NCI-H1092 (cell line): ENCODE measurements at places on chromosomes 1 and 21.

DNA sequence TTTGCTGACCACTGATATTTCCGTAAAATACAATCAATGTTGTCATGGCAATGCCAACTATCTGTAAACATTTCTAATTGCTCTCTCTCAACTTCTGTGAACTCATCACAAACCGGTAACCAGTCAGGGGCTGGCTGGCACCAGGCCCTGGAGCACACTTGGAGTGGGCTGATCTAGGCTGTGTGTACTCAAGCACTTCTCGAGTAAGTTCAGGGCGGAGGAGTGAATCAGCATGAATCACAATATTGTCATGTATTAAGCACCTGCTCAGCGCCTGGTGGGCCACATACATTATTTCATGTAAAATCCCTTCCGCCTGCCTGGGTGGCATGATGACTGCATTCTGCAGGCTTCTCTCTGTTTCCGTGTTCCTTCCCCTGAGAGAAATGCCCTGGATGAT is 212.4 kb downstream of the FOXD2 start:
- peak; percentile 39 for DNase-seq

GRCh38 chr1:58768971-58769808 is 14.7 kb downstream of the JUN start:
- DNase-seq, result peak; percentile 43

- no peak for DNase-seq
These were observed 4.5 kb downstream of the TNFSF4 start for GRCh38 chr1:173202424-173203145.

GRCh38 chr1:172513479-172513878 is 19.5 kb upstream of the SUCO start:
- DNase-seq, result no peak

DNA sequence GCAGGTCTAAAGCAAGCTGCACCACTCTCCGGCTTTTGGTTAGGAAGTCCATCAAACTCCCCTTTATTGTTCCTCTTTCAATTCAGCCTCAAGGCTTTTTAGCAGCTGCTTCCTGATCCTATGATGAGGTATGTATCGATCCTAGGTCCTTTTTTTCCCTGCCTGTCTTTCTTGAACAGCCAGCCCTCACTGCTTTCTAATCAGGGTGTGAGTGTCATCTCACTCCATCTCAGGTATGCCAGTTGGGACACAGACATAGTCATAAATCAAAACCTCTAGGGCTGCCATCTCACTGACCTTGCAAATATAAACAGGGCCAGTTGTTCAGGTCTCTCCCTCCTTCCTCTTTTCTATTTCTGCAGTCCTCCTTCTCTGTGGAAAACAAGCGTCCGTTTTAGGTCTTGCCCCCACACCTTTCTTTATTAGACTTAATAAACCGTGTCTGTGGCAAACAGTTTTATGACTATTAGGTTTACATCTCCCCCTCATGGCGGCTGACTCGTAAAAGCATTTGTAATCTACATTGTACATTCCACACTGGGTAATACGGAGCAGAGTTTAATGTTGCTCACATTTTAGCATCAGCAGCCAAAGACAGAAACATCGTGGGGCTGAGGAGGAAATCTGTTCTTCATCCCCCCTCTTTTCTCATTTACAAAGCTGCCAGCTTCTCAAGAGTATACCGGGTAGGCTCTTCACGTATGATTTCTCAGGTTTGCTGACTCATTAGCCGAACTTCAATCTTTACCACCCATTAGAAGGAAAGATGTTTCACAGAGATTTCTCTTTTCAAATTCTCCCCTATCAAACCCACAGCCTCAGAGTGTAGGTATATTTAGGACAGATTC is 11.6 kb downstream of the STYXL2 start:
- DNase-seq, result no peak

DNA sequence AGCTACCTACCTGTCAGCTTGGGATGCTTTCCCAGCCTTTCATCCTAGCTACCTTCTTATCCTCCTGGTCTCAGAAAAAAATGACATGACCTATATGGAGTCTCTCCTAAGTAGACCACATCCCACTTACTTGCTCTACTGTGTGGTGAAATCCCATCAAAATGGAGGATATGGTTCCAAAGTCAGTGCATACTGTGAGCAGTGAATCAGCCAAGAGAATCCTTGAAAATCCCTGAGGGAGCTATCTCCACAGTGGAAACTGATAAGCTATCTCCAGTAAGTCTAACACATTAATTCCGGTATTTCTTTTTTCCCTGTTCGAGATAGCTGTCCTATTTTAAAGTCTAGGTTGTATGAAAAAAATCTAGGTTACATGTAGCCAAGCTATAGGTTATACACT is 189.7 kb downstream of the FGGY start:
- DNase-seq, result no peak

DNA sequence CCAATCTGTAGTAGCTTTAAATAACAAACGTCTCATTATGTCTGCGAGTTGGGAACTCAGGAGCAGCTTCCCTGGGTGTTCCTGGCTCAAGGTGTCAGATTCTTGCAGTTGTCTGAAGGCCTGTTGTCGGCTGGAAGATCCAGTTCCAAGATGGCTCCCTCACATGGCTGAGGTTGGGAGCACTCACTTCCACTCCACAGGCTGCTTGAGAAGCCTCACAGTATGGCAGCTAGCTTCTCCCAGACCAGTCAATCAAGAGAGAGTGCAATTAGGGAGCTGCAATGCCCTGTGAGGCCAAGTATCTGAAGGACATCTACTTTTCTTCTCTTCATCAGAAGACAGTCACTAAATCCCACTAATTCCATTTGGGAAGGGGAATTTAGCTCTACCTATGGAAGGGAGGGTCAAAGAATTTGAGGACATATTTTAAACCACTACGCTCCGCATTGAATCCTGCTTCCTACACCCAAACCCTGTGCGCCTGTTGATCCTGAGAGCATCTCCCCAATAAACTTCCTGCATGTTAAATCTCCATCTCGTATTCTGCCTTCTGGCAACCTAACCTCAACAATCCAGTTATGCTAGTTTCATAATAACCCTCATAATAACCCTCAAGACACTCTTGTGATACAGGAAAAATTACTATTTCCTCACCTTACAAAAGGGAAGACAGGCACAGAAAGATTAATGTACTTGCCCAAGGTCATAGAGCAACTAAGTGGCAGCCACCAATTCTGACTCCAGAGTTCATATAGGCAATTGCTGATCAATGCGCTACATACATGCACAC is 3.6 kb upstream of the VPS26C start:
- DNase-seq, result no peak

DNA sequence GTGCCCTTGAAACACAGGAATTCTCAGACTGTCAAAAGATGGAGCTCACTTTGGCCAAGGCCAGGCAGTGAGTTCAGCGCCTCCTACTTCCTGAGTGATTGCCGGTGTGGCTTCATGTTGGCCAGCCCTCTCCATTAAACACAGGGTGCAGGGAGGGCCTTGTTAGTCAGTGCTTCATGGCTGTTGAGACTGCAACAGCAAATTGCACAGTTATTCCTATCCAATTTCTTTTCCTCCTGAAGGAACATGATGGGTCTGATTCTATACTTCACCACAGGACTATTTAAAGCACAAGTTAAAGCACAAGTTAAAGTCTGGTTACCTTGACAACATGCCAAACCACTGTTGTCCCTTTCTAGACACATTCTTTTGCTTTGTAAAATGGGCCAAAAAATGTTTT is 156.6 kb downstream of the SIPA1L2 start:
- DNase-seq, result no peak

DNA sequence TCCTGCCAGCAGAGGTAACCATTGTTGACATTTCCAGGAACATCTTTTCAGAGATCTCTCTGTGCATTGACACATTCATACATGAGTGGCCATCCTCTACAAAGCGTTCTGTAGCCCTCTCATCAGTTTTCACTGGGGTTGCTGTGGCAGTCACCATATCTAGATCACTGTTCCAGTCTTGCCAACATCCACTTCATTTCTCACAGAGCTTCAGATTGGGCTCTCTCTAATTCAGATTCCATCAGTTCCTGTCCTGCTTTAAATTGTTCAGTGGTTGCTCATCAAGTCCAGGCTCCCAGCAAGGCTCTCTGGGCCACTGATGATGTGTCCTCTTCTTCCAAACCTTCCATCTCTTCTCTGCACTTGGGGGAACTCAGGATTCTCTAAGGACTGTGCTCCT is 173.7 kb downstream of the KCNJ6 start:
- DNase-seq, result peak; percentile 25

DNA sequence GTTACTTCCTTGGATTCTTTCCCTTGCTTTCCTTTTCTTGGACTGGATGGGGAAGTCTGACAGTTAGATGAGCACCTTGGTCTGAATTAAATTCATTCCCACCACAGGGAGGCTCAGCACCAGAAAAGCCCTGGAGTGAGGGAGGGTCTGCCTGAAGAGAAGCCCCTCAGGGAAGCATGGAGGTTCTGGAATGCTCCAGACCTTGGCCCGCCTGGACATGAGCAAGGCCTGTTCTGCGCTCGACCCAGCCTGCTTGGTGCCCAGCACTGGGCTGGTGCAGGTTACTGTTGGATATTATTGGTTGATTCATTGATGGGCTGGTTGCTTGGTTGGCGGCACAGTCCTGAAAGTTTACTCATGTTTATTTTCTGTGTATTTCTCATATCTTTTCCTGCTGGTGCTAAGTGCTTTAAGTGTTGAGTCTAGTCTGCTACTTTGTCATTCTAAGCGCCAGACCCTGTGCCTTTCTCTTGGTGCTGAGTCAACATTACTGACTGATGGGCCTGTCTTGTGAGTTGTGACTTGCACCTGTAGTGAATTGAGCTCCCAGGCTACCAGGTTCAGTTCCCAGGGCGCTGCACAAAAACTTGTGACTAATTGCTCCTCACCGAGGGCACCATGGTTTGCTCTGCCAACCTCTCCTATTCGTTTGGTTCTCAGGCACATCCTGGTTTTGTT is 538.5 kb downstream of the KIF26B start:
- no peak for DNase-seq

DNA sequence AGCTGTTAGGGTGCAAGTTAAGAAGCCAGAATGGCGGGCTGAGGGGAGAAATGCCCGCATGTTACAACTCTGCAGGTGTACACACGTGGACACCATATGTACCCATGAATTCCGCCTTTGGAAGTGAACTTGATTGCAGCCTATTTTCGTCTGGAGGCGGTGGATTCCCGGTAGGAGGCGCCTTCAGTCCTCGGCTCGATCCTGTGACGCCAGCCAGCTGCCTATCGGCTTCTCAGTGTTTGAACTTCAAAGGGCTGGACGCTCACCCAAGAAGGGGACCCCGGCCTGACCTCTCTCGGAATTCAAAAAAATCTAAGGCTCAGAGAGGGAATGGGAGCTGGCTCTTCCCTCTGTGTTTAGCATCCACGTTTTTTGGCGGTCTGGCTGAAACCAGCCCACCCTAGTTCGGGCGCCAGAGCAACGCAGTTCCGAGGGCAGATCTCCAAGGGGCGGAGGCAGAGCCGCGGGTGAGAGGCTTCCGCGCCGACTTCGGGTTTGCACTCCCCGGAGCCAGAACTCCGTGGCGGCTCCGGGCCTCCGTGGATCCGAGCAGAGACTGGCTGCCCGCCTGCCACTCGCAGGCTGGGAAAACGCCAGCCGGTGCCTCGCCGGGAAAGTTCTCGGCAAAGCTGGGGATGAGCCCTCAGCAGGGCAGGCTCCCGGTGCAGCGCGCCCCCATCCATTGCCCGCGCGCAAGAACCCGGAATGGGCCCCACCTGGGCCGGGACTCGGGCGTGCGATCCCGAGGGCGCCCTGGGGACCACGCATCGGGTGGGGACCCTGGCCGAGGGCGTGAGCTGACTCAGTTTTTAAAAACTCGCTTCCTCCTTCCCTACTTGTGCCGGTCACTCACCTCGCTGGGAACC is 996 bp upstream of the TMEM51 start:
- DNase-seq, result peak; percentile 82

- no peak for DNase-seq
These were observed 197.7 kb downstream of the GREM2 start for GRCh38 chr1:240414237-240414636.

DNA sequence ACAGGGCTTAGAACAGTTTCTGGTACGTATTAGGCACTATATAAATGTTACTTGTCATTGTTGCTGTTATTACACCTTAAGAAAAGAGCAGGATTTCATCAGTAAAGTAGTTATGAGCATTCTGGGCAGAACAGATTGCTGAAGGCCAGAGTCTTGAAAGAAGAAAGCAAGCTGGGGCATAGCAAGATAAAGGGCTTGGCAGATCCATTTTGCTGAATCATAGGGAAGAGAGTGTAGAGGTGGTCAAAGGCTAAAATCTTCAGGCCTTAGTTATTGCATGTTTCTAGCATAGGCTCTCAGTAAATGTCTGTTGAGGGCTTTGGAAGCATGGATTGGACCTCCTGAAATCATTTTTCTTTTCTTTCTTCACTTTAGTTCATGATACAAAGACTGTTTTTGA is 67.5 kb downstream of the PLA2G4A start:
- no peak for DNase-seq

- no peak for DNase-seq
These were observed 39.4 kb upstream of the EPS15 start for GRCh38 chr1:51558375-51558924.

- no peak for DNase-seq
These were observed 22.8 kb upstream of the LRRC38 start for GRCh38 chr1:13536571-13536970.

DNA sequence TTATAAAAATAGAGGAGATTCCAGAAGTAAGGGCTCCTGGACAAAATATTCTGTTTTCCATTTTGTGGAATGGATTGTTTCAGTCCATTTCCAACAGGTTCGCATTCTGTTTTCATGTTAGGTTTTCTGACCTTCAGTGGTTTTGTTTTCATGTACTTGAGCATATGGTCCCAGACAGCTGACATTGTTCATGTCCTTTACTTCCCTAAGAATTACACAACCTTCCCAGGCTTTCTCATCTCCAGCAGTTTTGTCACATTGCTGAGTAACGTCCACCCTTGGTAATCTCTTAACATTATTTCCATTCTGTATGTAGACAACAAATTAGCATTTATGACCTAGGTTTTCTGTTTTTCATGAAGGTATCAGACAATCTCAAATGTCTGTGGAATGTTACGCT is 21.0 kb upstream of the ERRFI1 start:
- DNase-seq, result no peak

DNA sequence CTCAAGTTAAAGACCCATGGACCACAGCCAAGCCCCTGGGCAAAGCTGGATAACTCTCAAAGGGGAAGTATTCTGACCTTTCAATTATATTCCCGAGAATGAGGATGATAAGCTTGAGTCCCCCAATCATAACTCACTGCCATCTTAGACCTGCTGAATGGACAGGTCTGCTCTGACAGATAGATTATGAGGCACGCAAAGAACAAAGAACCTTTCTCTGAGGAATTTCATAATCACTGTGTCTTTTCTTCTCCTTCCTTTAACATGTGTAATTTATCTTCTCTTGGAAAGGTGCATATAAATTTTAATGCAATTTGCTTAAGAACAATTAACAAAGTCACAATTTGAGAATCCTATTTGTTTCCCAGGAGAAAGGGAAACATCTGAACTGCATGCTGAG is 22.0 kb downstream of the PIGM start:
- DNase-seq, result no peak

GRCh38 chr1:228265167-228265566 is 57.3 kb downstream of the OBSCN start:
- DNase-seq, result no peak

DNA sequence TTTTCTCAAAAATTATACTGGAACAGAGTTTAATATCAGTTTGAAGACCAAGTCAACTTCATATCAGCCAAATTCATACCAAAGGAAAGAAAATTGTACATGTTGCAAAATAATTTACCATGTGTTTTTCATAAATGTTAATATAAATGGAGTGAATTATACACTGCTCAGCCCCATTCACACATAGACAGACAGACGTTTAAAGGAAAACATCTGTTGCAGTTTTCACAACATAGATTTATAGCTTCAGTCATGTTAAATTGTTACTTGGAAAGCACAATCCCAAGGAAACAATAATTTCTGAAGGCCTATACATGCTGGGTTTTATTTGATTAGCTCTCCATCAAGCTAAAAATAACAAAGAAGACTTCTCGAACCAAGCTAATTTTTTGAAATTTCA is 27.8 kb upstream of the HYI start:
- no peak for DNase-seq

GRCh38 chr1:61708953-61709907 is 15.7 kb downstream of the TM2D1 start:
- DNase-seq, result no peak
